SJSA1 (cell line): ENCODE measurements at places on chromosomes 6 and 20. TPM values are rescaled to one million over a fixed set of nuclear protein-coding genes. Genes with fewer than 3 reads are reported as not detected.

DNA sequence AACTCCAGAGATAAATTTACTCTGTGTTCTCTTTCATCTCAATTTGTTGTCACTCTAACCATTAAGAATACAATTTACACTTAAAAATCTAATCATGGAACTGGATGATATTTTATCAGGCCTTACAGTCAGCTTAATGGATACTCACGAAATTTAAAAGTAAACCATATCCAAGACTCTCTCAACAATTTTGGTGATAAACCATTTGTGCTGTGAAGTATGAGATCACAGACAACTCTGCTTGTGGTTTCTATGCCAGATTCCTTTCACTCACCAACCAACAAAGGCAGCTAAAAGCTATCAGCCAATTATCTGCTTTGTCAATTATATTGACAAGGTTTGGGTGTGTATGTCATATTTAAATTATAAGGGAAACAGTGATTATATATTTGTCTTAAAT lies 155.8 kb downstream of the TRDN start:
- no peak for DNase-seq
- no peak overlapping the region for H3K4me3 ChIP-seq
- no peak overlapping the region for H3K27ac ChIP-seq
- no peaks in the 10 kb centered on the region for H3K36me3 ChIP-seq
- no peaks in the 10 kb centered on the region for H3K27me3 ChIP-seq
- no peaks in the 10 kb centered on the region for H3K4me1 ChIP-seq

GRCh38 chr6:36201612-36202011 lies 5.1 kb downstream of the BRPF3 start:
- no peak for DNase-seq
- H3K4me1 ChIP-seq: peaks cover 6% of the 10 kb centered on the region

- no peak overlapping the region for H3K27ac ChIP-seq
- no peak overlapping the region for H3K4me3 ChIP-seq
- H3K36me3 ChIP-seq: no peaks in the 10 kb centered on the region
- DNase-seq: no peak
Observed at GRCh38 chr6:51800603-51801002, 286.8 kb downstream of the PKHD1 start.

GRCh38 chr6:8065519-8065911 lies 1.3 kb upstream of the BLOC1S5 start:
- H3K27me3 ChIP-seq: no peaks in the 10 kb centered on the region
- peaks cover 6% of the 10 kb centered on the region for H3K4me1 ChIP-seq
- H3K4me3 ChIP-seq: no peak overlapping the region
- H3K27ac ChIP-seq: no peak overlapping the region
- peaks cover 10% of the 10 kb centered on the region; the same call in 1 of the 2 replicates for H3K36me3 ChIP-seq
- no peak for DNase-seq

- no peak for DNase-seq
- H3K27me3 ChIP-seq: no peaks in the 10 kb centered on the region
- H3K4me1 ChIP-seq: peaks cover 15% of the 10 kb centered on the region
- H3K27ac ChIP-seq: no peak overlapping the region
Observed at GRCh38 chr6:37308069-37308815, 45.5 kb upstream of the RNF8 start.

LY6G5B gene
- total RNA-seq: 0.19 and 1.6 TPM in 2 replicates

TRMT11 gene
- total RNA-seq: 24.1 and 28.3 TPM in 2 replicates
